HT1080 (cell line): ENCODE measurements at places on chromosomes 1 and 21. TPM values are rescaled to one million over a fixed set of nuclear protein-coding genes. Genes with fewer than 3 reads are reported as not detected.

DNA sequence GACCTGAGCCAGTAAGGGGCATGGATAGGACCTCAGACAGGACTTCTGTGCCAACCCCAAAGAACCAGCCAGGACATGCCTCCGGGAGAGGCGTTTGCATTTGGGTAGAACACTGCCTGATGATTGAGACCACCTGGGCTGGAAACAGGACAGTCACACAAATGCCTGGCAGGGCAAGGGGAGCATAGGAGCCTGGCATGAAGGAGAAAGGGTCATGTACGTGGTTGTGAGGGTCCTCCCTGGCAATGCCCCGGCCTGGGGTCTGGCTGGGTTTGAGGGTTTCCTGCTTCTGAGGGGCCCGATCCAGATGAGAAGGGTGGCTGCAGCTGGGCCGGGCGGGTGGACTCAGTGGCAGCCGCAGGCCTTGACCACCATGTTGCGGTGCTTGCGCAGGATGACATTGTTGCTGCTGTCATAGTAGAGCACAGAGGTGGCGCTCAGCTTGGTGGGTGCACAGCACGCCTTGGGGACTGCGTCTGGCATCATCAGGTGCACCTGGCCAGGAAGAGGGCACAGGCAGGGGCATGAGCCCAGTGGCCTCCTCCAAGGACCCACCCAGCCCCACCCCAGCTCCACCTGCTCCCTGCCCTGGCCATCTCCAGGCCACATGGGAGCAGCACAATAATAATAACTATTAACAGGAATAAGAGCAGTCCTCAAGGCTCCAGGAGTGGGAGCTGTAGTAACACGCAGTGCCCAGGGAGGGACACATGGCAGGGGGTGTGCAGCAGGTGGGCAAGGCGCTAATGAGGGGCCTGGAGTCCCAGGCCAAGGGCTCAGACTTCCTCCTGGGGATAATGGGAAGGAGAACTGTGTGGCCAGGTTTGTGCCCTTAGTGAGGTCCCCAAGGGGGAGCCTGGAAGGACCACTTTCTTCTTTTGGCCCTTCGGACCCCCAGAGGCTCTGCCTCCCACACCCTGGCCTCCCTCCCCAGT is 10.8 kb downstream of the OXCT2 start:
- no peak for DNase-seq

DNA sequence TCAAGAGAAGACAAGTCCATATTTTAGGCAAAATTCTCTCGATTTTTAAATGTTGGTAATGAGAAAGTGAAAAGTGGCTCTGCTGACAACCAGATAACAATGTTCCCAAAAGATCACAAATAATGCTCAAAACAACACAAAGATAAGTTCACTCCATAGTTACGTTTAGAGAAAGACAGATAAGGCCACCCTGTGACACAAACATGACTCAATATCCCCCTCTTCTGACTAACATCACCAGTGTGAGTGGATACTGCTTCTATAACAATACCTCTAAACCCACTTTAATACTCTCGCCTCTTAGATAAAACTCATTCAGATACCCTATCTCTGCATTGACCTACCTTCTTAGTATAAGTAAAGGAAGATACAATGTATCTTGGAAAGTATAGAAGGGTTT is 51.2 kb upstream of the RGS7 start:
- peak; percentile 40 for DNase-seq

SCAMP3 gene
- total RNA-seq: 124 and 158 TPM in 2 replicates

PTGFR gene
- 2.7 and 3.1 TPM in 2 replicates for total RNA-seq

HPDL gene
- total RNA-seq: not detected in 2 replicates

KCNE1 gene
- total RNA-seq: not detected in 2 replicates

GRCh38 chr1:47708658-47709018 is 270.8 kb downstream of the FOXD2 start:
- no peak for DNase-seq

- peak; percentile 57 for DNase-seq
Measured at GRCh38 chr1:87495147-87495546, 166.5 kb downstream of the LMO4 start.

CHIA gene
- not detected in 2 replicates for total RNA-seq

DNA sequence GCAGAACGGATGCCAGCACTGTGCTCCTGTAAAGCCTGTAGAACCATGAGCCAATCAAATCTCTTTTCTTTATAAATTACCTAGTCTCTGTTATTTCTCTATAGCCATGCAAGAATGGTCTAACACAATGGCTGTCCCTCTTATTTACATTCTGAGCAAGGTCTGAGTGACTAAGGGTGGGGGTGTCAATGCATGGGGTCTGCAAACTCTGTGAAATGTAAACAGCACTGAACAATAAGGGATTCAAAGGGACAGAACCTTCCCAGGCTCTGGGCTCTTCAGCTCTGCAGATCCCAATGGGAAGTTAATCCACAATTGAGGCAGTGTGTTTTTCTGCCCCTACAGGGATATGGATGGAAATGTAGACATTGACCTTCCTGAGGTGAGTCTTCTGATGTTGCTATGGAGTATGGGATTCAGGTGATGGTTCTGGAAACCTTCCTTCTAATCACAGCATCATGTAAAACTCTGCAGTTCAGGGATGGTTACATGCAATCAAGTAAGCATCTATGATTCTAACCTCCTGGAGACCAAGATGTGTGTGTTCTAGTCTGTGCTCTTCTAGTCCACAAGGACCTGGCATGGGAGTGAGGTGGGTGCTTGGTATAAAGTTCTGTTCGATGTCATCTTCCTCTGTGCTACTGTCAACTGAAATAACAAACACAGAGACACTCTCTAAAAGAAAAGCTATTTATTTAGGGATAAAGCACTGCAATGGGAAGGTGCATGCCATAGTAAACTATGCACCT is 38.6 kb downstream of the CAPN9 start:
- DNase-seq: no peak

DNA sequence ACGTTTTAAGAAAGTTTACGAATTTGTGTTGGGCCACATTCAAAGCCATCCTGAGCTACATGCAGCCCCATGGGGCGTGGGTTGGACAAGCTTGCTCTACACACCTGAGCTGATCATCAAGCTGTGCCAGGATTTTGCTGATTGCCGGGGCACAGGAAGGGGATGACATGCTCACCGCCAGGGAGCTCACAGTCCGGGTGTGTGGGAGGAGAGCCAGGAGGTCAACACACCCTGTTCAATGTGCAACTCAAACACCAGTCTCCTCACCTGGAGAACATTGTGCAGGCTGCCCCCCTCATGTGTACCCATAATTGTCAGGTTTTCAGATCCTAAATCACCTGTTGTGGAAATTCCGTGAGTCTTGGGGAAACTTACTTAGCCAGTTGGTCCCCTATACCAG is 969 bp downstream of the CYP4A11 start:
- no peak for DNase-seq

GRCh38 chr1:218090459-218090858 is 194.6 kb upstream of the RRP15 start:
- DNase-seq: no peak

OR6Y1 gene
- total RNA-seq: not detected in 2 replicates

DNA sequence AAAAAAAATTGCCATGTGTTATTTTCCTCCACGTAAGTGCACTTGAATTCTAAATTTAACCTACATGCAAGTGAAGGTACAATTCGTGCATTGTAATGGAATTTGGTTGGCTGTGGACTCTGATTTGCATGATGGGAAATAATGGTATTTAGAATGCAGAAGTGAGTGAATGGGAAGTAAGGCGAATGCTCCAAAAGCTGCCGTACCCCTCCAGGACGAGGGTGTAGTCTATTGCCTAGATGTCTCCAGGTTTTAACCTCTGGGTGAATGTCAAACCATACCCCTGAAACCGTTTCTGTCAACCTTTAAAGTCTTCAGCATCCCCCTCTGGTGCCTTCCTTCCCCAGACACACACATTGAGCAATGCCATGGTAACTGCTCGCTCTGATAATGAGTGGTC is 44.5 kb downstream of the KIAA0040 start:
- DNase-seq: no peak

- peak; percentile 17 for DNase-seq
Measured at GRCh38 chr1:43978551-43979260, at the start of gene B4GALT2. B4GALT2 (plus strand) TSS chr1:43979210; CDS start chr1:43981161, 1,951 bp downstream.

- DNase-seq: no peak
Measured at GRCh38 chr1:174794861-174795260, 204.9 kb upstream of the CACYBP start.

- no peak for DNase-seq
Measured at GRCh38 chr1:64755361-64755760, 10.5 kb downstream of the RAVER2 start.

DNA sequence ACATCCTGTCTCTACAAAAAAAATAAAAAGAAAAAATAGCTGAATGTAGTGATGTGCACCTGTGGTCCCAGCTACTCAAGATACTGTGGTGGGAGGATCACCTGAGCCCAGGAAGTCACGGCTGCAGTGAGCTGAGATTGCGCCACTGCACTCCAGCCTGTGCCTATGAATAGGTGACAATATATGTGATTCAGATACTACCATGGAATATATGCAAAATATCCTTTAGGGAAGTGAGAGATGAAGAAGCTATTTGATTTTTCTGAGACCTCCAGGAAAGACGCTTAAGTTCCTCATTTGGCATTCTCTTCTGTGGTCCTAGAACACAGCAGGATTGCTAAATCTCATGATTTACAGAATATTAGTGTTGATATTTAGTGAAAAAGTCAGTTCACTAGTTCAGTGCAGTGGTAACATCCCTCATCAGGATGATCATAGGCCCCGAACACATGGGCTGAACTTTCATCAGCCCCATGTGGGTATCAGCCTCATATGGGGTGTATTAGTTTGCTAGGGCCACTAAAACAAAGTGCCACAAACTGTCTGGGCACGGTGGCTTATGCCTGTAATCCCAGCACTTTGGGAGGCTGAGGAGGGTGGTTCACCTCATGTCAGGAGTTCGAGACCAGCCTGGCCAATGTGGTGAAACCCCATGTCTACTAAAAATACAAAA is 6.0 kb upstream of the VASH2 start:
- DNase-seq: no peak

- DNase-seq: no peak
Measured at GRCh38 chr1:95223110-95223509, 10.9 kb upstream of the RWDD3 start.

PROK1 gene
- total RNA-seq: not detected in 2 replicates

DNA sequence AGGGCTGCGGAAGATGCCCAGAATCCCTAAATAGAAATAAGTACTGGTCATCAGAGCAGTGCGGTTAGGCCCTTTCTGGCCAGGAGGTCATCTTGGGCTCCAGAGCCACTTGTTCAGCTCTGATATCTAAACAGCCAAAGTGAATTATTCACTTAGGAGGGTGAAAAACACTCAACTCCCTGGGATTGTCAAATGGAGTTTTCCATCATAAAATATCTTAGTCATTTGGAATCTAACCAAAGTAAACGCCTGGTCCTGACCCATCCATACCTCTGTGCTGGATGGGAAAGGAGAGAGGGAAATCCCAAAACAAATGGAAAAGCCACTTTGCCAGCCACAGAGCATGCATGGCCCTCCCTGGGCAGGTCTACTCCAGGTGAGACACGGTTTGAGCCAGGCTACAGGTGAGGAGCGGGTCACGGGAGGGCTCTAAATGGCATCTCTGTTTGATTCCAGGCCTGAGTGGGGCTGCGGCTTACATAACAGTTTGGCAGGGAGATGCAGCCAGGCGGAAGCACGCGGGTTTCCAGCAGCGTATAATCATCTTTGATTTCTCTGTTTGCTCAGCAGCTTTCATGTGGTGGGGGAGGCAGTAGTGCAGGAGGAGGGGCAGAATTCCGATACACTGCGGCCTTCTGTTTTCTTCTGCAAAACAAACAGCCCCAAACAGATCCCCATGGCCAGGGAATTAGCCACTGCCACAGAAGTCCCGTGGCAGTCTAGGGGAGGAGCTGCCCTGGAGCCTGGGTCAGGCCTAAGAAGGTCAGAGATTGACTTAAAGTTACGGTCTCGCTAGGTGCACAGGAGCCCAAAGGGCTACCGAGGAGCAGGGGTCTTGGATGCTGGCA is 59.1 kb upstream of the ZNF648 start:
- DNase-seq: peak; percentile 77

GRCh38 chr1:27451343-27451742 is 38.6 kb downstream of the WASF2 start:
- DNase-seq: no peak

- DNase-seq: no peak
Measured at GRCh38 chr1:110144366-110144765, 5.9 kb upstream of the SLC6A17 start.

DNA sequence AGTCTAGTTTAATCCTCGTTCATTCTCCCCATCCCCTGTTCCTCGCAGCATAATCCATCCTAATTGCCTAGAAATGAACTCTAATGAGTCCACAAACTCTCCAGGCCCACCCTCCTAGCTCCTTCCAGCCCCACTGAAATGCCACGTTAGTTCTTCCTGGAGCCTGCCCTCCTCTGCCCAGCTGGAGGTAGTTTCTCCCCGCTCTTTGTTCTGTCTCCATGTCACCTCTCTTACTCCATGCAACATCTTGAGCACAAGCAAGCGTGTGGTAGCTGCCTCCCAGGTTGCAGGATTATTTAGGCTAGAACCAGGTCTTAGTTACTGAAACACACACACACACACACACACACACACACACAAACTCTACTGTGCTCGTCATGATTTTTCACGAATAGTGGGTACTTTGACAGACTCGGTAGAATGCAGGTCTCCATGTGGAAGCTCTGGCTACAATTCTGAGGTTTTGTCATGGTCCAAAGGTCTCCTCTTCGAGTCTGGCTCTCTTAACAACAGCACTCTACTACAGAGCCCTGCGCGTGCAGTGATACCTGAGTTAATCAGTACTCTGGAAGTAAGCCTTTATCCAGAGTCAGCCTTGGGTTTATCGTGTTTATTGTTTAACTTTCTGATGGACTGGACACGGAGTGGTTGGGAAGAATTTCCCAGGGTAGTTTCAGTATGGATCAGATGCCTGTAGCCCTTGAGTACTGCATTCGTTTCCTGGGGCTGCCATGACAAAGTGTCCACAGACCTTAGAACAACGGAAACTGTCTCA is 27.5 kb downstream of the HUNK start:
- DNase-seq: no peak

CHD5 gene
- not detected in 2 replicates for total RNA-seq

- no peak for DNase-seq
Measured at GRCh38 chr1:235861857-235862256, 4.8 kb downstream of the LYST start.

RGL1 gene
- 3.9 and 4.2 TPM in 2 replicates for total RNA-seq

GRCh38 chr1:63960326-63960725 is 186.5 kb downstream of the ROR1 start:
- no peak for DNase-seq

DNA sequence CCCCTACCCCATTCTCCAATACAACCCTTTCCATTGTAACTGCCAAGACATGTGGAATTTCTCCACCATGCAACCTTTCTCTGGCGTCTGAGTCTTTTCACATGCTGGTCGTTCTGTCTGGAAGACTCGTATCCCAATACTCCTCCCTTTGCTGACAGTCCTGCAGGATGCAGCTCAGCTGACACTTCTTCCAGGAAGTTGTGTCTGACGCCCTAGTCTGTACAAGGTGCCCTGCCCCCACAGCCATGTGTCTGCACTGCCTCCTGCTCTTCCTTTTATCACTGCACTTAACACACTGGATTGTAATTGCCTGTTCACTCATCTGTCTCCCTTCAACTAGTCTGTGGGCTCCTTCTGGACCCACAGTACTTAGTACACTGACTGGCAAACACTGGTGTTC is 188.0 kb downstream of the LMX1A start:
- no peak for DNase-seq

NOS1AP gene
- total RNA-seq: 0.37 and 1.8 TPM in 2 replicates
